ENCODE measurements at places on chromosomes 6 and 20.

- DNase-seq = no peak
Observed at GRCh38 chr6:116170358-116171057, 44.6 kb upstream of the COL10A1 start.

DNA sequence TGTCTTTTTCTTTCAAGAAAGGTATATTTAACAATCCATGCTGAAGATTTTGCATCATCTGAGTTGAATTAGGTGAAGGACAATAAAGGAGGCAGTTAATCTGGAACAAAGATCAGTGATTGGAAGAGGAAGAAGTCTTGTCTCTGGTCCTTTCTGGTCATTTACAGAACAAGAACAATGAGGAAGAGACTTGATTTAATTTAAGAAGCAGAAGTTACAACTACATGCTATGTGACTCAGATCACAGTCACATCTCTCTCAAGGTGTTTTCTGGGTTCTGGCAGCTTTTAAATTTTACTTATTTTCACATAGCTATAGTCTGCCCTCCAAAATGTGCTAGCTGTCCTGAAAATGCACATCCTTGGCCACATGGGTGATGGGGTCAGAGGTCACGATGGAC lies 53.5 kb upstream of the DEK start:
- DNase-seq = no peak

GRCh38 chr6:163083141-163083540 lies 331.4 kb upstream of the QKI start:
- no peak for DNase-seq

DNA sequence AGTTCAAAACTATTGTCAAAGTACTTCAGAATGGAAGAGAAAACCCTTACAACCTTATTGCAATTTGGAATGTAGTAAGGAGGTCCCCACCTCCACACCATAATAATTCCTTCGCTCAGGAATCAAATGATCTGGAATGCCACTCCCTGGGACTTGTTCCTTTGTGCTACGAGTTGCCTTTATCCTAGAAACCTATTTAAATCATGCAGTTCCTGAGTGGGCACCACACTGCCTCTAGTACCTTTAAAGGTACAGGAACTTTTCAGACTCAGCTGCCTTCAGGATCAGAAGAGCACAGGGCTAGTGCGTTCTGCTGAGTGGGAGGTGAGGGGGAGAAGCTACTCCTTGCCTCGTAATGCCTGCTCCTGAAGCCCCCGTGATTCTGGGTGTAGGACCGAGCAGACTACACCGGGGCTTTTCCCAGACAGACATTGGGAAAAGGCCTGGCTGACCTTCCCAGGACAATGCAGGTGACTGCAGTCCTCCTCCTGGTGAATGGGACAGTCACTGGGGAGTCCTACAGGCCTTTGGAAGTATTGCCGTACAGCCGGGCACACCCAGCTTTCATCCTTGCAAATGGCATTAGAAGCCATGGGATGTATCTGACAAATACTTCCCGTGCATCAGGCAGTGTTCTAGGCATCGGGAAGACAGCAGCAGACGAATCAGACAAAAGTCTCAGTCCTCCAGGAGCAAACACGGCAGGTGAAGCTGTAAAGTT lies 11.8 kb upstream of the TUBB2B start:
- no peak for DNase-seq

DNA sequence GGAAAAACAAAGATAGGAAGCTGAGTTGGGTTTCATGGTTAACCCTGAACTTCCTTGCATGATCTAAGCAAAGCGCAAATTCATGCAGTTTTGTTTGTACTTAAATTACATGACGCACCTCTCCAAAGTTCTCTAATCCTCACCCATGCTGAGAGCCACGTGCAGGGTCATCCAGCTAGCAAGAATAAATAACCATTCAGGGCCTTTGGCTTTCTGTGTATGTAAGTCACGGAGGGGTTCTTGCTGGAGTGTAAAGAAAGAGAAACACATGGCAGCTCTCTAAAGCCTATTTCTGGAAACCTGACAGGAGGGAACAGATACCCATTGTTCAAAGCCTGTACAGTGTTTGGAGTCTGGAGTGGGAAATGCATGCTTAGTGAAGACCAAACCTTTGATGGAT lies 171.7 kb upstream of the CCN2 start:
- no peak for DNase-seq

- peak; percentile 36 for DNase-seq
Observed at GRCh38 chr6:53603386-53604116, 58.6 kb upstream of the GCLC start.

DNA sequence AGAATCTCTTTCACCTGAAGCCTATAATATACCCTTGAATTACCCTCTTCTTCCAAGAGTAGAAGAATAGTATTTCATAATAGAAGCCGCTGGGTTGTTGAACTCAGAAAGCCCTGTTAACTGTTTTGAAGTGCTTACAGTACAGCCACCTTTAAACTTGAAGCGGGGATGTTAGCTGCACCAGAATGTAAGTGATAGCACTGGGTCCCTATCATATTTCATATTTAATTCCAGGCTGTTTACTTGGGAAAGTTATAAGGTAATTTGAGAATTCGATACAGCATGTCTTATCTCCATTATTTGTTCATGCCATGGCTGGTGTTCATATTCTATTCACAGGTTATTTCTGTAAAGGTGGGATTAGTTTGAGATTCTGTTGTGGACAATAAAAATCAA lies 63.5 kb upstream of the VSTM2L start:
- DNase-seq = no peak

GRCh38 chr6:123064038-123064437 lies 68.0 kb downstream of the CLVS2 start:
- no peak for DNase-seq

DNA sequence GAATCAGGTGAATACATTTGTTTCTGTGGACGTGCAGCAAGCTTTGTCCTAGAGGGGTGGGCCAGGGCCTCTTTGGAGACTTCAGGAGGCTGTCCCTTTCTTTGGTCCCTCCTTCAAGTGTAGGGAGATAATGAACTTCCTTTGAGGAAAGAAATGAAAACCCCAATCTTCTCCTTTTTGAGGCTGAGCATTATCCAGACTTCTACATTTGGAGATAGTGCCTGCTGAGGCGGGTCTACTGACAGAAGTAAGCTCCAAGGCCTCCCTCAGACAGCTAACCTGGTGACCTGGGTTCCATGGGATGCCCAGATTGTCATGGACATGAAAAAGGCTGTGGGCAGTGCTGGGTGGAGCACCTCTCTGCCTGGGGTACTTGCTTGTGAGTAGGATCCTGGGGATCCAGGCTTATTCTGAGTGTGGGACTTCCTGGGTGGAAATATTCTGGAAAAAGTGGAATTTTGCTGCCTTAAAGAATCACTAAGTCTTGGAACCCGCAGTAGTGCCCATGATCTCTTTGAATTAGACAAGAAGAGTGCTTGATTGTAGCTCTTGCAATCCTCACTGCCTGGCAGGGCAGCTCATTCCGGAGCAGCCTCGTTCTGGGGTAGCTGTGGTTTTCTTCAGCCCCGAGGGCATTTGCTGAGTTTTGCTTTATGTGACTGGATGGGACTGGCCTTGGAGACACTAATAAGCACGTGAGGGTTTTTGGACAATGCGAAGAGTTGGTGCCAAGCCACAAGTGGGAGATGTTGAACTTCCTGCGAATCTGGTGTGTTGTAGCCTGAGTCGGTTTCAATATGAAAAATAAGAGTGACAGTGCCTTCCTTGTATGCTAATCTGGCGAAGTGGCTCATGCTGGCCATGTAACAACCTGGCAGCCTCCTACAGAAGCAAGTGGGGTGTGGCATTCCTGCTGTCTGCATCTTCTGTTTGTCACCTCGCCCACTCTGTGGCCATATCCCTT lies 28.1 kb downstream of the SNRNP48 start:
- no peak for DNase-seq

GRCh38 chr6:148222846-148223245 lies 119.8 kb upstream of the SASH1 start:
- DNase-seq = no peak

GRCh38 chr6:42021847-42022754 lies 28.2 kb upstream of the TAF8 start:
- DNase-seq = no peak

DNA sequence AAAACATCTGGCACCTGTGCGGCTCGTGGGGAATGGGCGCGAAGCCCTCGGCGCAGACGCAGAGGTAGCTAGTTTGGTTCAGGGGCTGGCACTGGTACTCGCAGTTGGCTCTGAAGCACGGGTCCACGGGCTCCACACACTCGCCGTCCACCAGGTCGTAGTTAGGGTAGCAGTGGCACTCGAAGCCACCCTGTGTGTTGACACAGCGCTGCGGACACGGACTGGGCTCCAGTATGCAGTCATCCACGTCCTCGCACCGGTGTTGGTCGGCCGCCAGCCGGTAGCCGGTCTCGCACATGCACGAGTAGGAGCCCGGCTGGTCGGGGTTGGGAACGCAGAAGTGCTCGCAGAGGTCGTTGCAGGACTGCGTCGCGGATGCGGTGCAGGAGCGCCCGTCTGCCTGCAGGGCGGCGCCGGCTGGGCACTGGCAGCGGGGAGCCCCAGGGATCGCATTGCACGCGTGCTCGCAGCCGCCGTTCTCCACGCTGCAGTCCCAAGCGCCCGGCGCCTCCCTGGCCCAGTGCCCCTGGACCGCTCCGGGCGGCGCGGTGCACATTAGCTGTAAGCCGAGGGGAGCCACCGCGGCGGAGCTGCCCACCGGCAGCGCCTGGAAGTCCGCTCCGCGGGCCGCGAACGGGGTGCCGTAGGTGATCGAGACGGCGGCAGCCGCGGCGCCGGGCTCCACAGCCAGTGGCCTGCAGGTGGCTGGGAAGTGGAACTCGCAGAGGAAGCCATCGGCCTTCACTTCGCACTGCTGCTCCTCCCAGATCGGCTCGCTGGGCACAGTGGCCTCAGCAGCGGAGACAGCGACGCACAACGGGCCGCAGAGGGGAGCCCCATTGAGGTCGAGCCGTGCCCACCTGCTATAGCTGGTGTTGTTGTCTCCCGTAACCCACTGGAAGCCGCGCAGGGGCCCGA lies 930 bp downstream of the THBD start:
- DNase-seq = peak; percentile 24

- DNase-seq = no peak
Observed at GRCh38 chr6:33294086-33294823, 4.5 kb downstream of the RGL2 start.

DNA sequence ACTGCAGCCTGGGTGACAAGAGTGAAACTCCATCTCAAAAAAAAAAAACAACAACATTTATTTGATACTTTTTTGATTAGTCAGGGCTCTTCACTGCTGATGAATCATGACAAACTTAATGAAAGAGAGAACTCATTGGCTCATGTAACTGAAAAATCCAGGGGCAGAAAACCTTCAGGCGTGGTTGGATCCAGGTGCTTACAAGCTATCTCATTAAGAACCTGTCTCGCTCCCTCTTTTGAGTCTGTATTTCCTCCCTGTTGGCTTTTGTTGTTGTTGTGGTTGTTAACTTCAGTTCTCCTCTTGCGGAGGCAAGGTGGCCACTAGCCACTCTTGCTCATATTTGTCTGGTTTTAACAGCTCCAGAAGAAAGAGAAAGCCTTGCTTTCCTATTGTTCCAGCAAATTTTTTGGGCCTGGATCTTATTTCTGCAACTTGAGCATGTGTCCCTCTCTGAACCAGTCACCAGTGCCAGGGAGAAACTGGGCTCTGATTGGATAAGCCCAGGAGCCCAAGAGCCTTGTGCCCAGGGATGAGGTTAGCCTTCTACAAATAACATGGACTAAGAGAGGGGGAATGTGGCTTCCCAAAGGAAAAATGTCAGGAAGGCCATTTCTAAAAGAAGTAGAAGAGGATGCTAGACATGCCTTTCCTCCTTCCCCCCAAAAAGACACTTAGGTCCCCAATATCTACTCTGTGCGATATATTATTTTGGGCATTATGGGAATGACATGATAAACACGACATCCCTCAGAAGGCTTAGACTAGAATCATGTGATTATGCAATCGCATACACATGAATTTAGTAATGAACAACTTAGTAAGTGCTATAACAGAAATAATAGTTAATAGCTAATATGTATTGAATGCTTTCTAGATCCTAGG lies 64.5 kb downstream of the PHACTR2 start:
- no peak for DNase-seq

DNA sequence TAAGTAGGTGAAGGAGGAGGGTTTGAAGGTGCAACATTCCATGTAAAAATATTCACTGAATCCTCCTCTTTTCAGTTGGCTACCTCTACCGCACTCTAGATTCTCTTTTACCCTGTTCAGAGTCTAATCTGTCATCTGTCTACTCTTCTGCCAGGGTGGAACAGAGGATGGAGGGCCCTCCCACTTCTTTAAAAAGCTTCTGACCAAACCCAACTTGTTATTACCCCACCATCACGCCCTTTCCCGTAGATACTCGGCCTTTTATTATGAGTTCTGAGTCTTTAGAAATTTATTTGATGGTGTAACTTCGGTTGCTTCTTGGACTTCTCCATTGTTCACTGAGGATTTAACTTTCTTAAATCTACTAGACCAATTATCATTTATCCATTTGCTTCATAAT lies 11.7 kb downstream of the STX11 start:
- DNase-seq = no peak

DNA sequence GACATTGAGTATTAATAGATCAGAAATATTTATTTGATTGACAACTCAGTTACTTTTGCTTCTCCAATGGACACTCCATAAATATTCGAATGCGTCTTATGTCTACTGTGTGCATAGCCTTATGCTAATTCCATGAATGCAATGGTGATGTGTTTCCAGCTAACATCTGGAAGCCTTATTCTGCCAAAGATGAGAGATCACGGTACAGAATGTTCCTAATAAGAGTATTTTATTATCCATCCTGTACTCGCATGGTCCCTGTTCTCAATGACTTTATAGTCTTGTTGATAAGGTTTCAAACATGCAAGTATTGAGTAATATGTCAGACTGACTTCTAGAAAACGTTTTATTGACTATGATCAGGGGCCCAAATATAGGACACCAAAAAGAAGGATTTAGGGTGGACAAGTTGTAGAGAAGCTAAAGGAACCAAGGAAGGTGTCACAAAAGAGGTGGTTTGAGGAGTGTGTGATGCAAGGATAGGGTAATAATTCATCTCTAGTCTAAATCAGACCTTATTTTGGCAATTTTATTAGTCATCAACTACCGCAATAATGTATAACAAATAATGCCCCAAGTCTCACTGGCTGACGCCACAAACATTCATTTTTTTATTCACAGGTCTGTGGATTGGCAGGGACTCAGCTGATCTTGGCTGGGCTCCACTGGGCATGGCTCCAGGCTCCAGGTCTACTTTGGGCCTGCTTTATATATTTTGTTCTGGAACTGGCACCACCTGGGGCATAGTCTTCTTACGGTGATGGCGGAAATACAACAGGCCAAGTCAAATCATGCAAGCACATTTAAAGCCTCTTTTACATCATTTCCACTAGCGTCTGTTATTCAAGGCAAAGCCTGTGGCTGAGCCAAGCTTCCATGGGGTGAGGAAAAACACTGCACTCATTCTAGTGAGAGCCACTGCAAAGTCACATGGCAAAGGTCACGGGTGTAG lies 24.5 kb upstream of the CD83 start:
- DNase-seq = peak; percentile 33

- no peak for DNase-seq
Observed at GRCh38 chr6:151216804-151217203, 23.0 kb upstream of the AKAP12 start.

DNA sequence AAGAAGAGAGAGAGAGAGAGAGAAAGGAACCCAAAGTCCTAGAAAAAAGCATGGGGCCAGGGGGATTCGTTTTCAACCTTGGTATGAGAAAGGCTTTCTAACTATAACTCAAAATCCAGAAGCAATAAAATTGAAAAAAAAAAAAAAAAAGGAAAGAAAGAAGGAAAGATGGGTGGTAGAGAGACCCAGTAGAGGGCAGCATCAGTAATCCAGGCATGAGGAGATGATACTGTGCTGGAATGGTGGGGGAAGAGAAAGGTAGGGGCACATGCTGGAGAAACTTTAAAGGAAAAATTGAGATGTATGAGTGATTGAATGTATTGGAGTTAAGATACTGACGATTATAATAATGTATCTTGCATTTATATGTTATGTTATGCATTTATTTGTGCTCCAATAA lies 1040.7 kb upstream of the FLRT3 start:
- DNase-seq = no peak

- no peak for DNase-seq
Observed at GRCh38 chr6:134058622-134059366, 6.4 kb upstream of the SLC2A12 start.
